GM03348 (cell line): ENCODE measurements at places on chromosomes 13 and 19.
A peak's percentile ranks its signal among the peaks of the same experiment; 100 is the strongest.

DNA sequence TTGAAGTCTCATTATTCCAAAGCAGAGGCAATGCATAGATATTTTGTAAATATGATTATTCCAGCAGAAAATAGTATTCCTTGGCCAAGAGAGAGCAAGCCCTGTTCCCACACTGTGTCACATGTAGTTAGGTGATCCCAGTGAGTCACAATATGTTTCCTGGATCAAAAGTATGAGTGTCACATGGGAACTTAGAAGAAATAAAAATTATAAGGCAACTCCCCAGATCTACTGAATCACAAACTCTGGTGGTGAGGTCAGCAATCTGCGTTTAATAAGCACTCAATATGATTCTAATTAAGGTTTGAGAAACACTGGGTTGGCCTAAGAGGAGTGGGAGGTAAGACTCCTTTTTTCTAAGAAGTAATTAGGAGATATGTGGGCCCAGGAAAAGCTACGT is 1504.5 kb upstream of the PCDH20 start:
- DNase-seq, result no peak

GRCh38 chr19:50258918-50259372 is 55.5 kb downstream of the MYH14 start:
- peak; percentile 33 for DNase-seq

DNA sequence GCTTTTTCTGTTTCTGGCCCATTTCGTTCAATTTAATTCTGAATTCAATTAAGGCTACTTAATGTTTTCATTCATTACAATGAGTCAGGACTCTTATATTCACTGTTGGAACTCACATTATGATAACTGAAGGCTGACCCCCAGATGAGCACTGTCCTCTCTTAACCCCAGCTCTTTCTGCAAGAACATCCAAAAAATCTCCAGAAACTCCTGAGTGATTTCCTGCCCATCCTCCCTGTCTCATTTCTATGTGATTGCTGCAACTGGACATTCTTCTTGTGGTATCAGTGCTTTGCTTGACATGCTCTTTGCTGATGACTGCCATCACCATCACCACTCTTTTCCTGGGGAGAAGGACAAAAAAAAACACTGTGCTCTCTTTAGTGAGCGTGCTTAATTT is 240.3 kb downstream of the SPRY2 start:
- DNase-seq, result peak; percentile 60

DNA sequence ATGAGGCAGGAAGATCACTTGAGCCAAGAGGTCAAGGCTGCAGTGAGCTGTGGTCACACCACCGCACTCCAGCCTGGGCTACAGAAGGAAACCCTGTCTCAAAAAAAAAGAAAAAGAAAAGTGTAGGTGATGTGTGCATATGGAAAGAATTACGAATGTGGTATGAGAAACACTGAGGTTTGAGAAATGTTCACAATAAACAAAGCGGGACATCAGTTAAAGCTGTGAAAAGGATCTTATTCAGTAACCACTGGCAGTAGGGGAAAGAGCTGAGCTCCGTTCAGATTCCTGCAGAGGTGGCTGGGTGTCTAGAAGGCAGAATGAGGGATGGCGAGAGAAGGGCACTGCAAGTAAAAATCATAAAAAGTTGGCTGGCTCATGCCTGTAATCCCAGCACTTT is 4.1 kb upstream of the IGSF23 start:
- DNase-seq, result no peak

DNA sequence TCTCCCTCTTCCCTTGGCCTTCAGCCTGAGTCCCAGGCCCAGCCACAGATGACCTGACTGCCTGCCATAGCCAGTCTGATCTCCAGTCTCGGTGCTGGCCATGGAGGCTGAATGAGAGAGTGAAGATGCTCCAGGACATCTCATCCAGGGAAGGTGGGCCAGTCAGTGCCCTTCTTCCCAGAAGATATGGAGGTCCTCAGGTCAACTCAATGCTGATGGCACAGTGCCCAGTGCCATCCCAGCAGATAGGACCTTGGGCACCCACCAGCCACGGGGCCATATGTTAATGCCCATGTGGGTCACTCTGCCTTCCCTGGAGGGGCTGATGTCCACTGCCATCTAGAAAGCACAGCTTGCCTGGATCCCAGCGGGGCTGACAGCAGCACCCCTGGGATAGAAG is 7.2 kb downstream of the VSTM2B start:
- no peak for DNase-seq

GRCh38 chr13:29619995-29620394 is 24.5 kb upstream of the SLC7A1 start:
- DNase-seq, result peak; percentile 47

- no peak for DNase-seq
Observed at GRCh38 chr19:43462785-43463380, 2.5 kb downstream of the LYPD3 start.

- DNase-seq, result no peak
Observed at GRCh38 chr19:10760273-10760944, 42.5 kb downstream of the DNM2 start.

DNA sequence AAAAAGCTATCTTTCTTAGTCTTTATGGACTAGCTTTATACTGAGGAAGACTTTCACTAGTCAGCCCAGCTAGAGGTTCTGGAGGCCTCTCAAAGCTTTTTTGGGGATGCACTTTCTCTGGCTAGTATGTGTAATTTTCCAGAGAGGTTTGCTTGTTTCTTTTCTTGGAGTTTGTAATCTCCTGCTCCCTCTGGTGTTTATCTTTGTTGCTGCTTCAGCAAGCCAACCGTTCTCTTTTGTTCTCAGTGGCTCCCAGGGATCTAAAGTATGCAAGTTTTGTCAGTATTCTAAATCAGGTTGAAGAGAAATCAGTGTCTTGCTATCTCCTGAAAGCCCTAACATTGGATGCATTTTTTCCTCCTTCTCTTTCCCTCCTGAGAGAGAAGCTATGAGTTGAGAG is 121.1 kb upstream of the MYO16 start:
- peak; percentile 48 for DNase-seq

- no peak for DNase-seq
Observed at GRCh38 chr19:30696514-30696913, 324.3 kb downstream of the ZNF536 start.

- no peak for DNase-seq
Observed at GRCh38 chr13:91196958-91197357, 150.5 kb upstream of the MIR17HG start.

GRCh38 chr19:10646456-10647159 is 7.5 kb upstream of the ILF3 start:
- no peak for DNase-seq

- DNase-seq, result peak; percentile 87
Observed at GRCh38 chr13:111006506-111007031, 91.7 kb upstream of the ANKRD10 start.

- DNase-seq, result peak; percentile 42
Observed at GRCh38 chr19:39307046-39307821, 11.0 kb downstream of the IFNL1 start.

DNA sequence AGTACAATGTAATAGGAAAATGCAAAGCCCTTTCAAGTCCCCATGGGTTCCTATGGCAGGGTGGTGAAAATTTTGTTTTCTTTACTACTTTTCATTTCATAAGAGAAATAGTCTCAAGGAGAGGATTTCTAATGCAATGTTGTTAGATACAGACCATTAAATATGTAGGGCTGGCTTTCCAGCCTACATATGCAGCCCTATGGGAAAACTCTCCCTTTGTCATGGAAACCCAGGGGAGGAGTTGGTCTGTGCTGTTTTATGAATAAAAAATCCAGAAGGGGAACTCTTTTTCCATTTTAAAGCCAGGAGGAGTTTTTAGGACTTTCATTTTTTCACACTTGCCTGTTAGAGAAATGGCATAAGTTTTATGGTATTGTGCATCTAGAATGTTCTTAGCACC is 119.6 kb downstream of the DCT start:
- no peak for DNase-seq

DNA sequence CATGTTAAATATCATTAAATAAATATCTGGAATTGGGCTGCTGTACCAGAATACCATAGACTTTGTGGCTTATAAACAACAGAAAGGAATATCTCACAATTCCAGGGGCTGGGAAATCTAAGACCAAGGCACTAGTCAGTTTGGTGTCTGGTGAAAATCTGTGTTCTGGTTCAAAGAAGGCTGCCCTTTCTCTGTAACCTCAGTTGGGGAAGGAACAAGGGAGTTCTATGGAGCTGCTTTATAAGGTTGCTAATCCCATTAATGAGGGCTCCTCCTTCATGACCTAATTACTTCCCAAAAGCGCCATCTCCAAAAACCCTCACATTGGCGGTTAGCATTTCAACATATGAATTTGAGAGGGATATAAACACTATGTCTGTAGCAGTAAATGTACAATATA is 480.9 kb downstream of the GPC5 start:
- DNase-seq, result no peak

DNA sequence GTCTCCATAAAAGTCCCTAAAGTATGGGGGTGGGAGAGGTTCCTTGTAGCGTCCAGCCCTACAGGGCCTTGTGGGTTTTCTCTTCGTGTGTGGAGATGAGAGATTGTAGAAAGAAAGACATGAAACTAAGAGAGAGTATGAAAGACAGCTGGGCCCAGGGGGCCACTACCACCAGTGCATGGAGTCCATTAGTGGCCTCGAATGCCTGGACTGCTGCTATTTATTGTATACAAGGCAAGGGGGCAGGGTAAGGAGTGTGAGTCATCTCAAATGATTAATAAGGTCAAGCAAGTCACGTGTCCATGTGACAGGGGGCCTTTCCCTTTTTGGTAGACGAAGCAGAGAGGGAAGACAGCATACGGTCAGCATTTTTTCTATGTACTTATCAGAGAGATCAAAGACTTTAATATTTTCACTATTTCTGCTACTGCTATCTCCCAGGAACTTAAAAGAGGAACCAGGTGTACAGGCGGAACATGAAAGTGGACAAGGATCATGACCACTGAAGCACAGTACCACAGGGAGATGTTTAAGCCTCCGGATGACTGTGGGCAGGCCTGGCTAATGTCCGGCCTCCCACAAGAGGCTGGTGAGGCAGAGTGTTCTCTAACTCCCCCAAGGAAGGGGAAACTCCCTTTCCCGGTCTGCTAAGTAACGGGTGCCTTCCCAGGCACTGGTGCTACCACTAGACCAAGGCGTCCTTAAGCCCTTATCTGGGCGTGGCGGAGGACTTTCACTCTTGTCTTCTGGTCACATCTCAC is 25.5 kb downstream of the FGF21 start:
- DNase-seq, result no peak

GRCh38 chr13:42049454-42049813 is 986 bp downstream of the DGKH start:
- no peak for DNase-seq

DNA sequence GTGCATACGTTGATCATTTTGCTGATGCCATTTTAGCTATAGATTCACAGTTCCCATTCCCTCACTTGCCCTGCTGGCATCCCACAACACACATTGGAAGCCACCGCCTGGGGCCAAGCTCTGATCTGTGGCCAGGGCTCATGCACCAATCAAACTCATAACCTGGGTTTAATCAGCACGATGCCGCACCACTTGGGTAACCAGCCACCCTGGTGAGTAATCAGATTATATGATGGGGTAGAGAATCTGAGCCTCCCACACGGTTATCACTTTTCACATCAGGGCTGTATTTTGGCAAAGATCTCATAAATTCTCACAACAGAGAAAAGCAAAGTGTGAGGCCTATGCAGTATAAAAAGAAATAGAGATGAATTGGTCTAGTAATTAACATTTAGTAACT is 66.0 kb upstream of the TNFRSF19 start:
- DNase-seq, result peak; percentile 49

GRCh38 chr19:28700176-28700575 is 512.8 kb downstream of the UQCRFS1 start:
- DNase-seq, result no peak

GRCh38 chr13:23506071-23506806 is 64.0 kb upstream of the TNFRSF19 start:
- DNase-seq, result no peak

- no peak for DNase-seq
Observed at GRCh38 chr19:48560095-48560530, 8.1 kb downstream of the SULT2B1 start.

DNA sequence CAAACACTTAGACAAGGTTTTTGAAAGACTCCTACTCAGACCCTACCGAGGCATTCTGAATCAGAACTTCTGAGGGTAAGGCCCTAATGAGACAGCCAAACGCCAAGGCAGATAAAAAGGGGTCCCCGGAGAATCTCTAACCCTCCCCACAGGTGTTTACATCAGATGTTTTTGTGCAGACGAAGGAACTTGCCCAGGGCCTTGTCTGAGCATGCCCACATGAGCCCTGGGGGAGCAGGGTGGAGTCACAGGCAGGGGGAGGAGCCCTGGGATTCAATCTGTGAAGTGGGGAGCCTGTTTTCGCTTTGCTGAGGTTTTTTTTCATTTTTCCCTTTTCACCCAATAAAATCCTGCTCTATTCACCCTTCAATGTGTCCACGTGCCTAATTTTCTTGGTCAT is 61.6 kb upstream of the MED4 start:
- no peak for DNase-seq

GRCh38 chr19:23527797-23528196 is 132.5 kb upstream of the ZNF91 start:
- no peak for DNase-seq
